ENCODE measurements at places on chromosomes 12 and 14.

DNA sequence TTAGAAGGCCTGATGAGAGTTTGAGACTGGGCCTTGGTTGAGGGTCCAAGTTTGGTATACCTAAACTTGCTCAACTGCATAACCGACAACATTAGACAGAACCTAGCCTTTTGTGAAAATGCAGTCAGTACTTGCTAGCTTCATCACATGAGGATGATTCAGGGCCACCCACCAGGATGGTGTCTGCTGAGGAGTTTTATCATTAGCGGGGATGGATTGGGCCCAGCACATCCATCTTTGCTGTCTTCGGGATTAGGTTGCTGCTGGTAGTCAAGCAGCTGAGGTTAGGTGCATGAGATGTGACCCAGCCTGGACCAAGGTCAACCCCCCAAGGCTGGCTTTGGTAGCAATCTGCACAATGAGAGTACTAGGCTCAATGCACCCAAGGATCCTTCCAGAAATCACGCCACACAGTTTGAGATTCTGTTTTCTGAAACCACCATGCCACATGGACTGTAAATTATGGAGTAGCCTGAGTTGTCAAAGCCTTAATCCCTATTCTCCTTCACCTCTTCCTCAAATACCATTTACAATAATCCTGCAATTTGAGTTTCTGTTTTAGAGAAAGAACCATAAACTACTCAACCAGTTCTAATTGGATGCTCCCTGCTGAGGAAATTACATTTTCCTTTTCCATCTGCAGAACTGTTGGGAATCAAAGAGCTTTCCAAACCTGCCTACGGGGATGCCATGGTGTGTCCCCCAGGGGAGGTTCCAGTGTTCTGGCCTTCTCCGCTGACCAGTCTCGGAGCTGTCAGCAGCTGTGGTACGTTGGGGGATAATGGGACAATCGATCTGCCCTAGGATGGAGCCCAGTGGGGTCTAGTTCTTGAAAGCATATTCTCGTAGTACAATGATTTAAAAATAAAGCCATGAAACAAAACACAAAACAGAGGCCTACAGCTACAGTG lies 61.7 kb downstream of the DGLUCY start:
- no peak for DNase-seq

GRCh38 chr14:23005451-23006187 lies 4.3 kb downstream of the C14orf93 start:
- no peak for DNase-seq

DNA sequence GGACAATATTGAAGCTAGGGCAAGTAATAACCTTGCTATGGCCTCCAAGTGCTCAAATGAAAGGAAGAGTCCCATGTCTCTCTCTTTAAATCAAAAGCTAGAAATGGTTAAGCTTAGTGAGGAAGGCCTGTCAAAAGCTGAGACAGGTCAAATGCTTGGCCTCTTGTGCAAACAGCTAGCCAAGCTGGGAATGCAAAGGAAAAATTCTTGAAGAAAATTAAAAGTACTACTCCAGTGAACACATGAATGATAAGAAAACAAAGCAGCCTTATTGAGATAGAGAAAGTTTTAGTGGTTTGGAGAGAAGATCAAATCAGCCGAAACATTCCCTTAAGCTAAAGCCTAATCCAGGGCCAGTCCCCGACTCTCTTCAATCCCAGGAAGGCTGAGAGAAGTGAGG lies 84.1 kb upstream of the PLEKHA5 start:
- DNase-seq: no peak

DNA sequence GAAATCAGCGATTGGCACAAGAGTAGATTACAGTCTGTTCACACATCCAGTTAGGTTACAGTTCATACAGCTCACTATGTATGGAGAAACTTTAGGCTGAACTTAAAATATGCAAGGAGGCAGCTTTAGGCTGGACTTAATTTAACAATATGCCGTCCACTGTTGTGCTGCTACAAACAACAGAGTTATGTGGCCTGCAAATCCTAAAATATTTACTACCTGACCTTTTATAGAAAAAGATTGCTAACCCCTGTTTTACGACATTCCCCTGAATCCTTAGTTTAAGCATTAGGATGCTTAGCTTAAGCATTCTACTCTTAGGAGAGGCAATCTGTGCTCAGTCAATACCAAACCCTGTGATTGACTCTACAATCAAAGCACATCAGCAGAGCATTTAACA lies 50.9 kb downstream of the DAO start:
- no peak for DNase-seq

GRCh38 chr14:33938131-33938949 lies 12.5 kb downstream of the EGLN3 start:
- no peak for DNase-seq

DNA sequence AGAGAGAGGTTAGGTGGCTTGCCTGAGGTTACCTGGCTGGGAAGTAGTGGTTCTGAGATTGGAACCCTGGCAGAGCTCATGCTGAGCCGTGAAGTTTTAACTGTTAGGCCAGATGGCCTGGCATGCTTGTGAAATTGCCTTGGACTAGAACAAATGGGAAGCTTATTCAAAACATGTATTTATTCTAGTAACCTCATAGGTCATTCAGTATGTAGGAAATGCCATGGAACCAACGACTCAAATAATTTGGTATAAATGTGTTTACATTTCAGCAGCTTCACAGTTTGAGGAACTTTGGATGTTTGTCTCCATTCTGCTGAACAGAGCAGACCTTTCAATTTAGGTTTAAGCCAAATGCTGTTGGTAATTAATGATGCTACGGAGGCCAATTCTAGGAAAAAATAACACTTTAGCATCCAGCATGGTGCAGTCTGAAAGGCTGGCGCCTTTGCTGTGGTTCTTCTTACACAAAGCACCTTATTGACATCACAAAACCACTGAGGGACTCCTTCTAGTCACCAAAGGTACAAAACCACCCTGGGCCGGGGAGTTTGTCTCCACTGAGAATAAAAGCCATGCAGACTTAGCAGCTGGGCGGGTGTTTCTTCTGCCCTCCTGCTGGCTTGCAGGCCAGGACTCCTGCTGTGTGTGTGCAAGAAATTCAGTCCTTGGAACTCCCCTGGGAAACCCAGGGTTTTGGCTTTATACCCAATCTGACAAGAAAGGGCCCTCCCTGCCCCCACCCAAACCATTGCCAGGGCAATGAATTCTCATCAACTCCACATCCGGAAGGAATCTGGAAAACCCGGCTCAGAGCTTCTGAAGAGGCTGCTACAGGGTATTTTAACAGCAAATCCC lies 64.2 kb downstream of the ELK3 start:
- no peak for DNase-seq

DNA sequence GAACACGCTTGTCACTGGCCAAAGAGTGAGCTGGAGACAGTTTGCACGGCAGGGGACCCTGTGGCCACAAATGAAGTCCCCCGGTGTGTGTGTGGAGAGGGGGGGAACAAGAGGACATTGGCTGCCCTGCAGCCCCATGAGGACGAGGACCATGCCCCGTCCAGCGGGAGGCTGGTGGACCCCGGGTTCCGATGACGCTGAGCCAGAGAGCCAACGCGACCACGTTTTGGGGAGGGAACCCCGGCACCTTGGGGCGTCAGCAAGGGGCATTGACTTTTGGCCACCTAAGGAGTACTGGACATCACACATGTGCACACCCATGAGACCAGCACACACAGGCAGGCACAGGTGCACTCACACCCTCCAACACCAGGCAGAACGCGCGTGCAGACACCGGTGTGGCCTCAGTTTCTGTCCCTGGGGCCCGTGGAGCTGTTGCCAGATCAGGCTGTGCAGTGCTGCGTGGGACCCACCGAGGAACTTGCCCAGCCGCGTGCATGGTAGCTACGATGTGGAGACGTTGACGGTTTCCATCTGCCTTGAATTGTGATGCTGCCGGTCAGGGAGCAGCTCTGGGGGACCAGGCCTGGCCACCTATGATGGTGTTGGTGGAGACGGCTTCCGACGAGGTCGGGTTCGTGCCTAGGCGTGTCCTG lies 26.5 kb downstream of the NOC4L start:
- no peak for DNase-seq
